IPS DF 19.7 (cell line): ENCODE measurements at places on chromosomes 3 and 15.

DNA sequence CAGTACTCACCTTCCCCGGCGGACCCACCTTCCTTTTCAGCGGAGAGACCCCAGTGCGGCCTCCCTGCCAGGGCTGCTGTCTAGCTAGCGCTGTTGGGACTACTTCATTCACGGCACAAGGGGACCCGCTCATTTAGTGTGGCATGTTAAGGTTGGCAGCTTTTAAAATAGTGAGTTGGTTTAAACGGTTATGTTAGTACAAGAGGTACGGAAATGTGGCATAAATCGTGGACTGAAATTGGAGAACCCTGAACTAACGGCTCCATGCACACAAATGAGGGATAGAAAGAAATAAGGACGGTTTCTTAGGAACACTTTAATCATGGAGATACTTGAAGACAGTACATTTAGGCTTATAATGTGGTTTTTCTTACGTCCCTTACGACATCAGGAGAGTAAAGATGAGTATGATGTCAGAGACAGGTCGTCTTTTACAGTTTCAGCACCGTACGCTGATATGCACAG lies 752 bp downstream of the CEP63 start:
- DNase-seq, result no peak

DNA sequence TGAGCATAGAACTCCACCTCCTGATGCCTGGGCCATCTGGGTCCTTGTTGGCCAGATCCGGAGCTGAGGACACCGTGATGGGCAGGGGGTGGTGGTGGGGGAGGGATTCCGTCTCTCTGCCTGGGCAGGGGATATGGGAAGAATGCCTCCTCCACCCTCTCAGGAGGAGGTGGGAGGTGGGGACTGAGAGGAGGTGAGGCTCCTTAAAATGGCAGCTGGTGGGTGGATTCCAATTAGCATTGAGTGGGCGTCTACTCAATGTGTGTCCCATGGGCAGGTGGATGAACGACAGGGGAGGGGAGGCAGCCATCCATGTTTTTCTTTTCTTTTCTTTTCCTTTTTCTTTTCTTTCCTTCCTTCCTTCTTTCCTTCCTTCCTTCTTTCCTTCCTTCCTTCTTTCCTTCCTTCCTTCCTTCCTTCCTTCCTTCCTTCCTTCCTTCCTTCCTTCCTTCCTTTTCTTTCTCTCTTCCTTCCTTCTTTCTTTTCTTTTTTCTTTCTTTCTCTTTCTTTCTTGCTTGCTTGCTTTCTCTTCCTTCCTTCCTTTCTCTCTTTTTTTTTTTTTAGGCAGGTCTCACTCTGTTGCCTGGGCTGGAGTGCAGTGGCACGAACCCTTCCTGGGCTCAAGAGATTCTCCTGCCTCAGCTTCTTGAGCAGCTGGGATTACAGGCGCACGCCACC lies 5.0 kb downstream of the SLC28A1 start:
- no peak for DNase-seq

DNA sequence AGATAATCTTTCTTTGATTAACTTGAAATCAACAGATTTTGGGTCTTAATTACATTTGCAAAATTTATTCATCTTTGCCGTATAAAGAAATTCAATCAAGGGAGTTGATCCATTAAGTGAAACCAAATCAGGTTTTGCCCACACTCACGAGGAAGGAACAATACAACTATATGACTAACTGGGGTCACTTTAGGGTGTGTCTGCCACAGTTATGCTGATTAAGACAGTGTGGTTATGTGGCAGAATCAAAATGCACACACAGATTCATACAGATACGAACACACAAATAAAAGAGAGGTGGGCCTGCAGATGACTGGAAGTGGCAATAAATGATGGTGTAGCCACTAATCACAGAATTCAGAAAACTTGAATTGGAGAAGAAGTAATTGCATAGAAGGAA lies 543.5 kb downstream of the GABRG3 start:
- DNase-seq, result no peak

- DNase-seq, result no peak
Observed at GRCh38 chr15:80580536-80581260, 114.4 kb upstream of the ABHD17C start.

- DNase-seq, result no peak
Observed at GRCh38 chr15:69414701-69415167, 585 bp downstream of the KIF23 start.
